Stimulated activated CD4-positive, alpha-beta T cell treated with anti-CD3 and anti-CD28 coated beads, Interleukin-1b, Interleukin-23, amount 100 ng/mL, for 1 hour (primary cell): ENCODE measurements at places on chromosomes 1 and 21.

- DNase-seq = no peak
Observed at GRCh38 chr1:112713466-112714312, 1.4 kb downstream of the PPM1J start.

GRCh38 chr1:73948055-73948454 is 249.9 kb downstream of the LRRIQ3 start:
- DNase-seq = no peak

GRCh38 chr1:155392898-155393411 is 72.3 kb downstream of the RUSC1 start:
- no peak for DNase-seq

DNA sequence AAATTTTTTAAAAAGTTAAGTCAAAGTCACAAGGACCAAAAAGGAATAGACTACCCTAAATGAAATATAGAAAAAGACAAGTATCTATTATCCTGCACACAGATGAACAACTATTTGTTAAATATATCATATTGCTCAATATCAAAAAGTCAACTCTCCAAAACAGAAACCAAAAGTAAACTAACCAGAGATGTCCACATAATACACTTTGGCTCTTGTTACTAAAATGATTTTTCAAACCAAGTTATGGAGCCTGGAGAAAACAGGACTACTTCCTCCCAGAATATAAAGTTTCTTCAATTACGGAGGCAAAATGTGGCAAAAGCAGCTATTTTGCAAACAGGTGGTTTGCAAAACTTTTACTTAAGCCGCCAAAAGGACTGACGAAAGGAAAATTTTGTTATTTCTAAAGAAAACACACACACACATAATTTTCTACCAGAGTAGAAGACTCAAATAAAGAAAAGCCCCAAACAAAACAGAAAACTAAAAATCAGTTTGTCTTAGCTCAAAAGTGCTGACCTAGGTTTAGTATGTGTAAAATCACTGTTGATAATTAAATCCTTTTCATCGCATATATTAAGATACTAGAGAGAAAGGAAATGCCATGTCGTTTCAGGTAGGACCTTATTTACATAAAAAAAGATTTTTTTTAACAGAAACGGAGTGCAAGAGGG is 1.1 kb downstream of the DPYD start:
- no peak for DNase-seq

DNA sequence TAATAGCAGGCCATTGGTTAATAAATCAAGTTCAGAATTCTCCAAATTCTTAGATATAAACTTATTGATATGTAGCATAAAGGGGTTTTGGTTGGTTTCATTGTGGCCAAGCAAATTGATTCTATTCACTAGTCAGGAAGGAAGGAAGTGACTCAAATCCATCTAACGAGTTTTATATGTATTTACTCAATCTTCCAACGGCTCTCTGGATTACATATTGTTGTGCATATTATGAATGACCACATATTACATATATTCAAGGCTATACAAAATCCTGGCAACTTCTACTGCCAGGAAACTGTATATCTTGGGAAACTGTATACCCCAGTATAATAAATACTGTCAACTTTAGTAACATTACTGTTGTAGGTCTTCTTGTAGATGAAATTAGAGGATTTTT is 20.1 kb upstream of the PDE4B start:
- DNase-seq = no peak

DNA sequence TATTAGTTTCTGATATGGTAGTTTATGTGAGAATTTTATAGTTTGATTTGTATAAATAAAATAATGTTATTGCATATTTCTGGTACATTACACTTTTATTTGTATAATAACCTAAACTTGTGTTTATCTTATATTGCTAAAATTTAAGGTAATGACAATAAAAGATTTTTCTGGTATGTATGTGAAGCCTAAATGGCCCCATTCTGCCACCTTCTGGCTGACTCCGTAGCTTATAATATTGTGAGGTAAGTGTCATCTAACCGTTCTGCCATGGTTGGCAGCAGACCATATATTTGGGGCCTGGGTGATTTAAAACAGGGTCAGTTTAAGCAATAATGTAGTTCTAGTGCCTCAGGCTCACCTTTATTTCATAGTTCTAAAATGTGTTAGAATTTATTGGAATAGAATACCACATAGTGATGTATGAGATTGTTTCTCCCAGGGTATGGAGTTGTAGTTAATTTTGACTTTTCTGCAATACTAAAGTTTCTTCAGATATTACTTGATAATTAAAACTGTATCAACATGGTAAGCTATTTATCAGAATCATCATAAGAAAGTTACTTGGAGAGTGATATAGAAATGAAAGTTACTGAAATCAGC is 21.2 kb upstream of the PRKACB start:
- DNase-seq = peak; percentile 16

- DNase-seq = no peak
Observed at GRCh38 chr1:54003249-54003646, 14.7 kb downstream of the LDLRAD1 start.

GRCh38 chr1:31248276-31248675 is 8.6 kb upstream of the NKAIN1 start:
- DNase-seq = no peak

DNA sequence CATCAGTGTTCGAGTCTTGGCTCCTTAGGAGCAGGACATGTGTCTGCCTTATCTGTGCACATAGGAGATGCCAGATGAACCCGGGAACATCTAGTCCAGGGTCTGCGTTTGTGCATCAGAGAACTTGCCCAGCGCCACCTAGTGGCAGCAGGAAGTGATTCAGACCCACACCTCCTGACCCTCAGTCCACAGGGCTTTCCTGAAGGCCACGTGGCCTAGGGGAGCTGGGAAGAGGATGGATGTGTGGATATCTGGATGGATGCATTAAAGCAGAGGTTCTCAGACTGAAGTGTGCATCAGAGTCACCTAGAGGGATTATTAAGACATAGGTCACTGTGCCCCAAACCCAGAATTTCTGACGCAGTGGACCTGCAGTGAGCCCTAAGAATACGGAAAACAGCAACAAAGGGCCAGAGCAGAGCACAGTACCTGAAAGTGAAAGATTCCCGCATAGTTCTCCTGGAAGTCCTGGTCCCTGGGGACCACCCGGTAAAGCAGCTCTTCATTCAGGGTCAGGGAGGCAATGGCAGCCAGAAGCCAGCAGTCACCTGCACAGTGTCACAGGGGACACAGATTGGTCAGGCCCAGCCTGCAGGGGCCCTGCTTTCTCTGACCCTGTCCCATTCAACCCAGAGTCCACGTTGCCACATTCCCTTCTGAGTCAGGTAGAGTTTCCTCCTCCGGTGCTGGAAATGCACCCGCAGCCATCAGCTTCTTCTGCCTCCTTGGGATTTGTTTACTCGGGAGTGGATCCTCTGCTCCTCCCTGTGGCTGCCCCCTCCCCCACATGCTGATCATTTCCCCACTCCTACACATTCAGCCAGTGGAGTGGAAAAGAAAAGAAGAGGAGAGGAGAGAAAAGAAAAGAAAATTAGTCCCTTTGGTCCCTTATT is 37.0 kb downstream of the CAPN8 start:
- no peak for DNase-seq

DNA sequence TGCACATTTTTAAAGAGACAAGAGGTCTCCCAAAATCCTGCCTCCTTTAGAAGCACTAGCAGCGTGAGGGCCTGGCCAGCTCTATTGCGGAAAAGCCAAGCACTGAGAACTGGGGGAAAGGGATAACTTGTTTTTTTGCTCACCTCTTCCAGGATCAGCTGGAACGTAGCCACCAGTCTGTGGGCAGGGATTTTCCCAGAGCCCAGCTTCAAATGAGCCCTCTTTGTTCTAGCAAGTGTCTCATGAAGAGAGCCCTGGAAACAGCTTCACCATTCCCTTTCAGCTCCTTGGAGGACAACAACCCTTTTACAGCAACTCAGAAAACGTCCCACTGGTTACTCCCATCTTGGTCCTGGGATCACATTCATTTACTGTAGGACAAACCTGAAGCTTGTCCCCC is 195.4 kb downstream of the LMX1A start:
- no peak for DNase-seq

- DNase-seq = no peak
Observed at GRCh38 chr1:169236143-169236542, 129.7 kb downstream of the ATP1B1 start.

GRCh38 chr1:88060112-88060673 is 623.9 kb upstream of the PKN2 start:
- no peak for DNase-seq

DNA sequence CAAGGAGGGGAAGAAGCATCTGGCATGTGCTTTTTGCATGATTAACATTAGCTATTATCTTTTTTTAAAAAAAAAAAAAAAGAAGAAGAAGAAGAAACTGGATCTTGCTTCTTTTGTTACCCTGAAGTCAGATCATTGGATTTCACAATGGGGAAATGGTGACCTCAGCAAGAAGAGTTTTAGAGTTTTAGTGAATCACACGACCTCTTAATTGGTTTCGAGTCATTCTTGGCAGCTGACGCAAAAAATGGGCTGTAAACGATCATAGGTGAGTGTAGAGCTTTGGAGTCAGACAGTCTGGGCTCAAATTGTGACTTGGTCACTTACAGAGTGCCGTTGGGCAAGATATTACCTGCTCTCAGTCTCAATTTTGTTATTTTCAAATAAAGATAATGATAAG is 33.3 kb upstream of the PGBD5 start:
- no peak for DNase-seq

GRCh38 chr1:168266644-168267186 is 14.0 kb upstream of the TBX19 start:
- DNase-seq = no peak

DNA sequence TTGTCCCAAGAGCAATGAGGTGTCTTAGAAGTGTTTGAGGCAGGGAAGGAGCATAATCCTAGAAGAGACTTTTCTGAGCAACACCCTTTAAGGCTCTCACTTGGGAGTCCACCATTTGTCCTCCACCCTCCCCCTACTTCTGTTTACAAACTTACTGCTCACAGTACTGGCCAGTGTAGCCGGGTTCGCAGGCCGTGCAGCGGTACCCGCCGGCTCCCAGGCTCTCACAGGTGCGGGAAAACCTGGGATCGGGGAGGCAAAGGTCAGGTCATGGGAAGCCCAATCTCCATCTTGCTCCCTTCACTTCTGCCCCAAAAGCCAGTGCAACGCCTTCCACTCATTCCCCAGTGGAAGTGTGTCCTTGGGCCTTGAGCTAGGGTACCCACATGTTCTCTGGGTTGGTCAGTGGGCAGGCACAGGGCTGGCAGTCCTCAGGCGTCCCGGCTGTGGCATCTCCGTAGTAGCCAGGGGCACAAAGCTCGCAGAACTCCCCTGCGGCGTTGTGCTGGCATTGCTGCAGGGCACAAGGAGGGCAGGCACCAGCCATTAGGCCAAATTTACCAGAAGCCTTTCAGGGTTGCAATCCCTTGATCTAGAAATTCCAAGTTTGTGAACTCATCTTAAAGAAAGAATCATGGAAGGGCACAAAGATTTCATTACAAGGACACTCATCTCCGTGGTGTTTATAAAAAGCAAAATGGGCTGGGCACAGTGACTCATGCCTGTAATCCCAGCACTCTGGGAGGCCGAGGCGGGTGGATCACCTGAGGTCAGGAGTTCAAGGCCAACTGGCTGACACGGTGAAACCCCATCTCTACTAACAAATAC is 49.8 kb downstream of the LDLRAD2 start:
- no peak for DNase-seq

GRCh38 chr1:116478621-116479020 is 92.2 kb downstream of the CD58 start:
- no peak for DNase-seq

- DNase-seq = no peak
Observed at GRCh38 chr21:20270365-20271055, 727.7 kb upstream of the NCAM2 start.

DNA sequence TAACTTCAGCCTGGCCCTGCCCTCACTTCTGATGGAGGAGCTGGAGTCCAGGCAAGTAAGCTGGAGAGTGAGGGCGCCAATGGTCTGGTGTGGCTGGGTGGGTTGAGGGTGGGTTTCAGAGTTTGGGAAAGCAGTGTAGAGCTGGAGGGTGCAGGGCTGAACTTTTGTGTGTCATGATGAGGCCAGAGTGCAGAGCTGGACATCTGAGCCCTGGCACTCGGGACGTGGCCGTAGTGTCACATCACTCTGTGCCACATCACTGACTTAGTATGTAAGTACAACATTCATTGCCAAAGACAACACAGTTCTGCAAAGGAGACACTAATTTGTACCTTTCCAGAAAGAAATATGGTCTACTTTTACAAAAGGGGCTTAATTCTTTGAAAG is 15.8 kb downstream of the SPATA46 start:
- DNase-seq = no peak

DNA sequence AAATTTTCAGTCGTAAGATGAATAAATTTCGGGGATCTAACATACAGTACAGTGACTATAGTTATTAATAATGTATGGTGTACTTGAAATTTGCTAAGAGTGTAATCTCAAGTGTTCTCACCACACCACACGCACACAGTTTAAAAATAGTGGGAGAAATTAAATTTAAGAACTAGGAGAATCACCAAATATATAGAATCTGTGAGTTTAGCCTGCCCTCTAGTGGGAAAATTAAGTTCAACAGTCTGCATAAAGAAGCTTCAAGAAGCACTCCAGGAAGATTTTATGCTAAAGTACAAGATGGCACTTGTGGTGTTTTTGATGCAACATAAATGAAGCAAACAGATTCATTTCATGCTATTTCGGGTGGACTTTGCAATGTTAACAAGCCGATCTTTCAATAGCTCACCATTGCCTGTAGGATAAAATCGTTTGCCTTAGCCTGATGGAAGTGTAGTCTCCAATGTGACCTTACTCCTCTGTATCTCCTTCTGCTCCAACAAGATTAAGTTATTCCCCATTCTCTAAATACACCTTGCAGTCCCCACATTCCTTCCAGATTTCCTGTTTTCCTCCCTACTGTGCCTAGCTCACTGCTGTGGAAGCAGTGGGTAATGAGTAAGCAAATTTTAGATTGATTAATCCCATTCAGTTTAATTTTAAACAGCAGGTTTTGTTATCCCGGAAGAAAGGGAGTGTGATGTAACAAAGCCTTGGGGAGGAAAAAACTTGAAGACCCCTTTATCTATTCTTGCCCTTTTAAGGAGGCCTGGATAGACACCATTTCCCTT is 8.7 kb upstream of the PIK3C2B start:
- DNase-seq = no peak

DNA sequence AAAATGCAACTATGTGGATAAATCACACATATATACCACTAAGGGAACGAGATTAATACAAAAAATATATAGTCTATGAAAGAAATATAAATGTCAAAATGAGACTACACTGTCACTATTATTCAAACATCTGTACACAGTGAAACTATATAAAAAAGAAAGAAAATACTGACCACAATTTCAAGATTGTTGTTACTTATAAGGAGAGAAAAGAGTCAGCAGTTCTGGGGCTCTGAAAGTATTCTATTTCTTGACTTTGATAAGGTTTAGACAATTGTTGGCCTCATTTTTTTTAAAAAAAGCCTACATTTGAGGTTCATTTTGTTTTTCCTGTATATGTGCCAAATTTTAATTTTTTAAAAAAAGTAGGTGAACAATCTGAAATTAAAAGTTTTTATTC is 319.3 kb upstream of the CHRM3 start:
- no peak for DNase-seq

DNA sequence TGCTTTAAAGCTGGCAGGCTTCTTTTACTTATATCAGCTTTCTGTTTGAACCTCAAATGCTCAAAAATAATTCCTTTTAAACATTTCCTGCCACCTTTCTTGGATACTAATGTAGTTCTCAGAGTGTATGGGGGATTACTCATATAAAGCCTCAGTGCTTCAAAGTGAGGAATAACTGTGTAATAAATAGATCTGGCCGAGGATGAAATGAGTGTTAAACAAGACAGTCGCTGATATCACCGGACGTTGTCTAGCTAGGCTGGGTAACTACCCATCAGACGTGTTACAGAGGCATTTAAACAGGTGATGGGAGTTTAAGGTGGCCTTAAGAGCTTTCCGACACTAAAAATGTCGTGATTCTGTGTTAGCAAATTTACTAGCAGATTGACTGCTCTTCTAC is 53.1 kb downstream of the VANGL2 start:
- no peak for DNase-seq
